ENCODE measurements at places on chromosomes 4 and X.

GRCh38 chrX:17703201-17703600 lies 34.1 kb upstream of the SCML1 start:
- DNase-seq = no peak

GRCh38 chr4:159019356-159019755 lies 83.5 kb upstream of the RAPGEF2 start:
- no peak for DNase-seq

DNA sequence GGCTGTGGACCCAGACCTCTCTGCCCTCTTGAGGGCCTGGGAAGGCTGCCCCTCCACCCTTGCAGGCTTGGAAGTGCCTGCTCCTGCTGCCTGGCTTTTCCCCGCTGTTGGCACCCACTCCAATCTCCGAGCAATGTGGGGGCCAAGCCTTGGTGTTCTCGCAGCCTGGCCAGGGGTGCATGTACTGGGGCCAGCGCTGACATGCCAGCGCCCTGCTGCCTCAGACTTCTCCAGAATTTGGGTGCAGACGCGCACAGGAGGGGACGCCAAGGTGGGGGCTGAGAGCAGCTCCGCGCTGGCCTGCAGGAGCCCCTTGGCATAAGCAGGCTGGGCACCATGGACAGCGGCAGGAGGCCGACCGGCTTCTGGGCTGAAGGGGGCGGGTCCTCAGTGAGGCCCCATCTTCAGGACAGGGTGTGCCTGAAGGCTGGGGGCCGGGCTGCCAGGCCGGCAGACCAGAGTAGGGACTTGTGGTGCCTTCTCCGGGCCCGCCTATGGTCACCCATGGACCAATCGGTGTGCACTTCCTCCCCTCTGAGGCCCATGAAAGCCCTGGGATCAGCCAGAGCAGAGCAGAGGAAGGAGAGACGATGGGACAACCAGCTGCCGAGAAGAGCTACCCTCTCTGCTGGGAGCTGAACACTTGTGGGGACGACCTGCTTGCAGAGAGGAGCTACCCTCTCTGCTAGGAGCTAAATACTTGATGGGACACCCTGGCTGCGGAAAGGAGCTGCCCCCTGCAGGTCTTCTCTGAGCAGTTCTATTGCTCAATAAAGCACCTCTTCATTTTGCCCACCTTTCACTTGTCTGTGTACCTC lies 118.3 kb downstream of the DNAAF6 start:
- no peak for DNase-seq

GRCh38 chr4:1023895-1024740 lies 12.7 kb downstream of the FGFRL1 start:
- DNase-seq = no peak

GRCh38 chrX:16825264-16826035 lies 39.2 kb downstream of the TXLNG start:
- DNase-seq = no peak

- DNase-seq = no peak
Observed at GRCh38 chrX:85620466-85620865, 241.0 kb upstream of the POF1B start.

DNA sequence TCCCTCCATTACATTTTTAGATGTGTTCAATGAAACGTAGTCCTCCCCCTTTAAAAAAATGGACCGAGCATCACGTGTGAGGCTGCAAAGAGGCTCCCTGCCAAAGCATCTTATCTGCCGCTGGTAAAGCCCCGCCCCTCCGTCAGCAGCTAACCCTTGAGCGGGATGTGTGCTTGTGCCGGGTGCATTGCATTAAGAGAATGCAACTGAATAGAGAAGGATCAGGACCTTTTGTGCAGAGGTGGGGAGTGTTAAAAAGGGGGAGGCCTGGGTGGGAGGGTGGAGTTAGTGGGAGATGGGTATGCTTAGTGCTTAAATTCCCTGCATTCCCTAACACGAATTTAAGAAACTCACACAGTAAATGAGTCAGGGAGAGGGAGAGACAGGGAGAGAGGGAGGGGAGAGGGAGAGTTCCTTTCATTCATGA lies 66.0 kb downstream of the TBL1X start:
- DNase-seq = peak; percentile 26

GRCh38 chr4:170723171-170723570 lies 633.4 kb upstream of the AADAT start:
- peak; percentile 46 for DNase-seq

DNA sequence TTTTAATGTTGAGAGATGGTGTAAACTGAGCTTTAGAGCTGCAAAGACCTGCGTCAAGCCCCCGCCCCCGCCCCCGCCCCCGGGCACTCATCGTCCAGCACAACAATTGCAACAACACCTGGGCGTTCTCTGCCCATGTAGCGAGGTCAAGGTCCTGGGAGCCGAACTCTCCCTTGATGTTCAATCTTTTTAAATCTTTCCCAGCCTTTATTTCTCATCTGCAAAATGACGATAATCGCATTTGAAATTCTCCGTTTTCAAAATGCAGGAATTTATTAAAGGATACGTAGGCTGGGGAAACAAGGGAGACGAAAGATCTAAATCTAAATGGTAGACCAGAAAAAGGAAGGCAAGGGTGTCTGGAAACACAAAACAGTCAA lies 648 bp upstream of the MSMO1 start:
- DNase-seq = no peak

DNA sequence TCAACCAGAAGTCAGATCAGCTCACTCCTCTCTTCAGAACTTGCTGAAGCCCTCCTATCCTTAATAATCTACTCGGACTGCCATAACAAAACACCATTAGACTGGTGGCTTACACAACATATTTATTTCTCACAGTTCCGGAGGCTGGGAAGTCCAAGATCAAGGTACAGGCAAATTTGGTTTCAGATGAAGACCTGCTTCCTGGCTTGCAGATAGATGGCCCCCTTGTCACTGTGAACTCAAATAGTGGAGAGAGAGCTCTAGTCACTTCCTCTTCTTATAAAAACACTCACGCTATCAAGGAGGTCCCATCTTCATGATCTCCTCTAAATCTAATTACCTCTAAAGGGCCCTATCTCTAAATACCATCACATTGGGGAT lies 125.1 kb downstream of the CAMK2D start:
- DNase-seq = peak; percentile 71

GRCh38 chrX:136906921-136907510 lies 26.5 kb upstream of the RBMX start:
- DNase-seq = no peak

- peak; percentile 82 for DNase-seq
Observed at GRCh38 chrX:136063340-136064079, 78.3 kb downstream of the SLC9A6 start.

DNA sequence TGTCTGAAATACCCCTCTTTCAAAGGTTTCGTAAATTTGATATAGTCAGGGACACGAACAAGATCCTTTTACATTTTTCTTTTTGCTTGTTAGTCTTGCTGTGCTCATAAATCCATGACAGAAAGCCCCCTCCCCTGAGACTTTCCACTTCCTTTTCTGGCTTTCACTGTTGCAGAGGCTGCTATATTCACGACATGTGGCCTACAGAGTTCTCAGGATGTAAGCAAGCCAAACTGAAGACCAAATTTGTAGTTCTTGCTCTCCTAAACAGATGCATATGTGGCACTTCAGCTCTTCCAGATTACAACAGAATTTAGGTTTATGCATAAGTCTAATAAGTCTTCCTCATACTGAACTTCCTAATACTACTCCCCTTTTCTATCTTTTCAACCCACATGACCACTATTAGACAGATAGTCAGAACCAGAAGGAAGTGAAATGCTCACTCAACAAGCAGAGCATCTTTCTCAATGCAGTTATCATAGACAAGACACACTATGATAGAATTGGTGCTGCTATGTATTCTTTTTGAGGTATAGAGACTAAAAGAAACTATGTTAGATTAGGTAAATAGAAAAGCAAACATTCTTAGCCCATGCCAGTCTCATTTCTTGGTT lies 15.0 kb downstream of the BTK start:
- peak; percentile 65 for DNase-seq

- DNase-seq = peak; percentile 49
Observed at GRCh38 chr4:186058253-186058979, 10.5 kb upstream of the TLR3 start.

DNA sequence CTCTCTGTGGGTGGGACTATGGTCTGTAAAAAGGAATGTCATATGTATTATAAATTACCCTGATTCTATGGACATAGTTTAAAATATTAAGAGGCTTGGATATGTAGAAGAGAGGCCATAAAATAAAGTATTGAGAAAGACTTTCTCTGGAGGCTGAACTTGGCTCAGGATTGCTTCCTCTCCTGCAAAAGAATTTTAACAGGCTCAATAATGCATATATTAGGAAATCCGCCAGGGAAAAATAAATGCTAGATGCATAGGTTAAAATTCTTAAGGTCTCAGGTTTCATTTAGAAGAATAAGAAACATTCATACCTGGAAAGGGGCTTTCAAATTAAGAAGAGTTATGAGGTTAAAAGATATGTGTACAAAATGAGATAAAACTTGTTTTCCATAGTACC lies 424.3 kb downstream of the ARAP2 start:
- DNase-seq = no peak

DNA sequence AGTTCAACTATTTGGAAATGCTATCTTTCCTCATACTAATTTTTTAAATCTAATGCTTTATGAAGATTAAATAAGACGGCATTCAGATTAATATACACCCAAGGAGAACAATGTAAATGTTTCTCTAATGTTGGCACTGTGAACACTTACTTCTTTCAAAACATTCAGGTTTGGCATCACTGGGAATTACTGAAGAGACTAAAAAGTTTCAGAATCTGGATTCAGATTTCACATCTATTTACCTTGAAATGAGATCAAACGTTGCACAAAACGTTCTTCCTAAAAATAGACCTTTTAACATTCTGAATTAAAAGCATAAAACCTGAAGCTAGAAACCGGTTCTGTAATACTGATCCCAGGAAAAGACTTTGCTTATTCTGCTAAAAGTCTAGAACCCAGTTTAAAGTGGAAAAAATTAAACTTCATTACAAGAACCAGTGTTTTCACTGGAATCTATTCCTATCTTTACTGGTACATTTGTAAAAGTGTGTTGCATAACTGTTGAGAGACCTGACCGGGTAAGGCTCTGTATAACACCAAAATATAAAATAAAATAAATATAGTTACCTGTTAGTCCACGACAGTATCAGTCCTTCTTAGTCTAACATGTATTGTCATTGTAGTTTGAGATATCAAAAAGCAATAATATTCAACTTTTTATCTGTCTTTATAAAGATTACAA lies 117.4 kb upstream of the MAP9 start:
- DNase-seq = no peak

DNA sequence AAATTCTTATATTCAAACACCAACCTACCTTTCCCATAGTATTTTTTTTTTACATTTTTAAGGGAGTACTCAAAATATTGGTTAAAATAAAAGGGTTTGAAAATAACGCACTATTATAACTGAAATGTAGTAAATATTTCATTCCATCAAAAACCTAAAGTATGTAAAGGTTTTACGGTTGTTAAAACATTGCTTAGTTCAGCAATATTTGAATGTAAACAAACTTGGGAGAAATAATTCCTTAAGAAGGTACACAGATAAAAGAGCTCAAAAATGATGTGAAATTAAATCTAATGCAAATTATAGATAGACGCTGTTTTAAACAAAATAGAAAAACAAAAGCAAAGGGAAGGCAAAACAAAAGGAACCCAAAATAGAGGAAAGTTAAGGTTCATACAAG lies 1476.9 kb downstream of the PCDH18 start:
- no peak for DNase-seq

DNA sequence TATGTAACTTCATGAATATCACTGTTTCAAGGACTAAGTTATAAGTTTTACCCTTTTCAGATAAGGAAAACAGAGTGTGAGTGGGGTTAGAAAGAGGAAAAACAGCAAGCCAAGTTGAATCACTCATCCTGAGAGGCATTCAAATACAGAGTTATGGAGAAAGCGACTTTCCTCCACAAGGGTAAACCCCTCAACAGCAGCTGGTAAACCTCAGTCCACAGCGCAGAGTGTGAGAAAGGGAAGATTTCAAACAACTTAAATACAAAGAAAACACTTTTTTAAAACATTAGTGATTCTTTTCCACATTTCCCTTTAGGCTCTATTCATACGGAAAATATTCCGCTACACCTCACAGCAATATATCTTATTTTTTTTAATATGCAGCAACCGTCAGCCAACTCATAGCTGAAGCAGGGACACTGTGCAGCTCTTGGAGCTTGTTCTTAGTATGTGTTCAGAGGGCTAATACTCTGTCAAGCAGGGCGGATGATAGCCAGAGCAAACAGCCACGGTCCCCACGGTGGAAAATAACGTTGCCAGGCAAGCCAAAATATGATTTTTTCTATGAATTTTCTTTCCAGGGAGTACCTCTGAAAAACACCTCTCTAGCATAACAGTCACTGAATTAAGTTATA lies 488.9 kb upstream of the FAT1 start:
- no peak for DNase-seq

- no peak for DNase-seq
Observed at GRCh38 chr4:40484346-40485090, 145.1 kb downstream of the RBM47 start.

- no peak for DNase-seq
Observed at GRCh38 chrX:49184294-49185281, 1.6 kb downstream of the PRICKLE3 start.

DNA sequence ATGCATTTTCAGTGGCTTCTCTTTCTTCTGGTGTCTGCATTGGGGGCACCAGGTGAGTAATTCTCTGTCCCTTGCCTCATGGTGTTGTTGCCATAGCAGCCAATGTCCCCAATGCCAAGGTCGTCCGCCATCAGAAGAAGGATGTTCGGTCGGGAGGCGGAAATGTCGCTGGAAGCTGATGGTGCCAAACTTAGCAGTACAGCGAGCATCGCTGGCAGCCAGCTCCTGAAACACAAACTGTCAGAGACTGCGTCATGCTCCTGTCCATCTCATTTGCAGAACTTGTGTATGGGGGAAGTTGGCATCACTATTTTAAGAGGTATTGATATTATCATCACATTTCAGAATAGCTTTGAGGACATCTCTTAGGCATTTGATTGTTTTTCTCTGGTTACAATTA lies 29.1 kb upstream of the ARSD start:
- DNase-seq = no peak

DNA sequence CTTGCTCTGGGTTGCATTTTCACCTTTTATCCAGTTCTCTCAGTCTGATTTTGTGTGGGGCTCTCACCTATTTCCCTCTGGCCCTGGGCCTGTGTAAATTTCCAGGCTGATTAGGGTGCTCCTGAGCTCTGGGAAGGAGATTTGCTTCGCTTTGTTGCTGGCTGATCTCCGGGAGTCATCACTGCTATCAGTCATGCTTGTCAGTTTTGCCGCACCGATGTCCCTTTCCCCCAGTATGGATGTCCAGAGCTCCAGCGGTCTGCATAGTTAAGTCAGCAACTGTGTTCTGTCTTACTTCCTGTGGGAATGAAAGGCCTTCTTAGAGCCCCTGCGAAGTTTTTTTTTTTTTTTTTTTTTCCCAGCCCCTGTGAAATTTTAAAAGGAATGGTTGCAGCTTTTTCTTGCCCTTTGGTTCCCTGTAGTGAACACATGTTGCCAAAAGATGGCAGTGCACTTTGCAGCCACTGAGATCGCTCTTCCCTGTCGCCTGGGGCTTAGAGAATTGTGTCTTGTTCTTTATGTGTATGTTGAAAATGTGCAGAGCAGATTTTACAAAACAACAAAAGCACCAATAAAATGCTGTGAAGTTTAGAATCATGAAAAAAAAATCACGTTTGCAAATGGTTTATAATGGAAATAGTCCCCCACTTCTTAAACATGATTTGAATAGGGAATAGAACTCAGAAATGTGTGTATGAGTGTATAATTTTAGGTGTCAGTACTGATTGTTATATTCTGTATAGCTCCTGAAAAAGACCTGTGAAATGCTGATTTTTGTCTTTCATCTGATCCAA lies 109.1 kb upstream of the SLC4A4 start:
- peak; percentile 9 for DNase-seq

GRCh38 chr4:153248641-153249198 lies 44.5 kb downstream of the TRIM2 start:
- DNase-seq = no peak

- no peak for DNase-seq
Observed at GRCh38 chr4:86498863-86499166, 95.3 kb upstream of the PTPN13 start.

All from MV-4-11 (cell line).